ENCODE measurements at places on chromosomes 5 and 9.

- DNase-seq: no peak
These were observed 32.0 kb upstream of the DHFR start for GRCh38 chr5:80686757-80687156.

DNA sequence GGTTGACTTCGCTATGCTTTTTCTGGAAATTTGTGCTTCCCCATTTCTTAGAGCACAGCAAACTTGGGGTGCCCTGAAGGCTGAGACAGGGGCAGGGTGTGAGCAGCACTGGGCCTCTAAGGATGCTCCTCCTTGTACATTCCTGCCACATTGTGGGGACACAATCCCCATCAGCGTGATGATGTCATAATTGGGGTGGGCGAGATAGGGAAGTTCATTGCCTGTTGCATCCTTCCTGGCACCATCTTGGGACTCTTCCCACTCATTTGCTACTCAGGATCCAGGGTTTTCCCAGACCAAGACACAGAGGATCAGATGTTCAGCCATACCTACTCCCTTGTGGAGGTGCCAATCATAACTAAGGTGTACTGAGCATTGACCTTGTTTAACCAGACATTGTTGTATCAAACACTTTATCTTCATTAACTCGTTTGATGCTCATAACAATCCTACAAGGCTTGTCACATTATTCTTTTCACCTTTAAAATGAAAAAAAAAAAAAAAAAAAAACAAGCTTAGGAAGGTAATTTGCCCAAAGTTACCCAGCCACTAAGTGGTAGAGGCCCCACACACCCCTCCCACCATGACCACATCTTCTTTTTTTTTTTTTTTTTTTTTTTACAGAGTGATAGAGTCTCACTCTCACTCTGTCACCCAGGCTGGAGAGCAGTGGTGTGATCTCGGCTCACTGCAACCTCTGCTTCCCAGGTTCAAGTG, 87.6 kb downstream of the UGCG start:
- DNase-seq: no peak

GRCh38 chr9:97555164-97555563, 53.7 kb downstream of the TMOD1 start:
- no peak for DNase-seq

DNA sequence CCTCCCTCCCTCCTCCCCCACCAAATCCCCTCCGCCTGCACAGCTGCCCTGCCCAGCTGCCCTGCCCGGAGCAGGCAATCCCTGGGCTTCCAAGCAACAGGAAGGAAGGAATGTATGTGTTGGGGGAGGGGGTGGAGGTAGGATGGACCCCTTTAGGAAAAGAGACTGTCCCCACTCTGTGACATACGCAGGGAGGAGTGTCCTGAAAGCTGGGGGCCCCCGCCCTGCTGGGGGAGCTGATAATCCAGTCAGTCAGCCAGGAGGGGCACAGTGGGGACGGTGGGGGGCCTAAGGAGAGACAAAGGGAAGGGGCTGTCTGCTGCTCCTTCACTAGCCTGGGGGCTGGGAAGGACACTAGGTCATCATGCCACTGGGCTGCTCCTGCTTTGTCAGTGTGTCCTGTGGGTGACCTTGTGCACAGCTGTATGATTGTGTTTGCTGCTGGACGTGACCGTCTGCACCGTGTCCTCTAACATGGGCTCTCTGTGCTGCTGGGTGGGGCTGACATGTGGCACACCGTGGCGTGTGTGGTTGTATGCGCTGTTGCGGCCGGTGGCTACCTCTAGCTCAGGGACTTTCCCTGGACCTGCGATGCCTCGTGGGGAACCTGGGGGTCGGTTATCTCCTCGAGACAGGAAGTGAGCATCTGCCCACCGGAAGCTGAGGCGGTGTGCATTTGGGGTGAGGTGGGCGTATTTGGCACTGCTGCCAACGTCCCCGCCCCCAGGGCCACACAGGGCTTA, 3.0 kb downstream of the N4BP3 start:
- no peak for DNase-seq

DNA sequence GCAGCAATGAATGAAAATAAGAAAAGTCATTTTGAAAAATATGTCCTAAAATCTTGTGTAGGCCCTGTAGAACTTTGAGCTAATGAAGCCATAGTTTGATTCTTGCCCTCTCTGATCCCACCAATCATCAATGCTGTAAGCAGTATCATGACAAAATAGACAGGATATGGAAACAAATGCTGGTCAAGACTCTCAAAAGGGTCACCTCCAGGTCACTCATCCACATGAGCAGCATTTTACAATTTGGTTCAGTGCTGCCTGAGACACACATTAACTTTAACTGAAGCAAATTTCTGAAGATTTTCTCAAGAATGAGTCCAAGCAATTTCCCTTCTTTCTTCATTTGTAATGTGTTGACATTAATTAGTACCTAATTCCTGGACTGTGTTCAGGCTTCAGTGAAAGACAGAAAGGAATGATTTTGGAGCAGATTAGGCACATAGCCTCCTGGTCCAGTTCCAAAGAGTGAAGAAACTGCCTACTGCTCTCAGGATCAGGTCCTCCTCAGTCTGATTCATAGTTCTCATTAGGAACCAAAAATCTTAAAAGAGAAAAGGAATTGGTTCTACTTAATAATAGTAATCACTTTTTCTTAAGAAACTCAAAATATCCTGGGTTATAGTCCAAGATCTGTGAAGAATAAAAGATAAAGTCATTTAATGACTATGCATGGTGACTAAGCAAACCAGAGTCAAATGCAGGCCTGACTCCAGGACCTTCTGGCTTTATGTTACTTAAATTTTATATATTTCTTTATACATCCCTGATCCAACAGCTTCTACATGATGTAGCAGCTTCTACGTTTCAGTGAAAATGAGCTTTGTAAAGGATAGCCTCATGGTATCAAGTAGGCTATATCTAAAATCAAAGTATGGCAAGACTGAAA, 192.1 kb upstream of the RGMB start:
- no peak for DNase-seq

- DNase-seq: no peak
These were observed 59.8 kb downstream of the MRPS30 start for GRCh38 chr5:44868541-44868940.

DNA sequence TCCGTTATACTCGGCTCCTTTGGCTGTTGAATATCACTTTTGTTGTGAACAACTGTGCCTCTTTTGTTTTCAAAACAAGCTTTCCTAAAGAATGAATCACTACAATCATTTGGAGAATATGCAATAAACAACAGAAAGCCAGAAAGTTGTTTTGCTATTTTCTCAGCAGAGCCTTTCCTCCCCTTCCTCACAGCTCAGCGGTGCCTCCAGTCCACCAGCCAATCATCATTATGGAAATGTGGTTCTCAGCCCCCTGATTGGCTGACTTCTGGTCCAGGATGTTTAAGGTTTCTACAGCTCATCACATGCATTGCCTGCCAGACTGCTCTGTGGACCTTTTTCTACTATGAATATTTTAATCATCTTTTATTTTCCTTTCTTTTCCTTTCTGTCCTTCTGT, 9.1 kb upstream of the ZNF608 start:
- no peak for DNase-seq

GRCh38 chr9:135757356-135757755, 55.4 kb downstream of the KCNT1 start:
- no peak for DNase-seq

- DNase-seq: no peak
These were observed 408.1 kb downstream of the FAM170A start for GRCh38 chr5:120037451-120037850.

GRCh38 chr5:73901455-73901854, 275.5 kb downstream of the ARHGEF28 start:
- no peak for DNase-seq

- no peak for DNase-seq
These were observed 25.5 kb upstream of the SLC25A51 start for GRCh38 chr9:37929441-37929895.

DNA sequence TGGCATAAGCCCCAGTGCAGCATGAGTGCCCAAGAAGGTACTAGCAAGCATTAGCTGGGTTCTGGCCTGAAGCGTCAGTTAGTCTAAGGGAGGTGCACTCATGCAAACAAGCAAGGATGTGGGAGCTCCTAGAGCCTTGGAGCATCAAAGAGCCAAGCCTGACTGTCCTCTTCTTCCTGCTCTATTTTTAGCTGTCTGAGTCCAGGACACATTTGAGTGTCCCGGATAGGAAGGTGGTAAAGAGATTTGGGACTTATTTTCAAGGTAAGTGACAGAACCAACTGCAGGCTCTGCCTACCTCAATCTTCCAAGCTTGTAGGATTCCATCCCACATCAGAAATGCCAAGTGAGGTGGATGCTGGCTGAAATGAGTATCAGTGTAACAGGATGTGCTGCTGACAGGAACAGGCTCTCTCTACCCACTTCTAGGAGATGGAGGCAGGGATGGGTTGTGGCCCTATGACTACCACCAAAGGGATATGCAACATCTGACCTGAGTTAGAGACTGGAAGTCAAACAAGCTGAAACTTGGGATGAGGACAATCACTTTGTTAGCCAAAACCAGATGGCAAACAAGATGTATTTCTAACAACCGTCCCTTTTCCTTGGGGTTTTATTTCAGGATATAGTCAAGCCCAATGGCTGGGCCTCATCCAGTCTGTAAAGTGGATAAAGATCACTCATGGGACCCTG, 15.1 kb downstream of the MACROH2A1 start:
- no peak for DNase-seq

GRCh38 chr5:148828511-148829247, 2.3 kb downstream of the ADRB2 start:
- no peak for DNase-seq

DNA sequence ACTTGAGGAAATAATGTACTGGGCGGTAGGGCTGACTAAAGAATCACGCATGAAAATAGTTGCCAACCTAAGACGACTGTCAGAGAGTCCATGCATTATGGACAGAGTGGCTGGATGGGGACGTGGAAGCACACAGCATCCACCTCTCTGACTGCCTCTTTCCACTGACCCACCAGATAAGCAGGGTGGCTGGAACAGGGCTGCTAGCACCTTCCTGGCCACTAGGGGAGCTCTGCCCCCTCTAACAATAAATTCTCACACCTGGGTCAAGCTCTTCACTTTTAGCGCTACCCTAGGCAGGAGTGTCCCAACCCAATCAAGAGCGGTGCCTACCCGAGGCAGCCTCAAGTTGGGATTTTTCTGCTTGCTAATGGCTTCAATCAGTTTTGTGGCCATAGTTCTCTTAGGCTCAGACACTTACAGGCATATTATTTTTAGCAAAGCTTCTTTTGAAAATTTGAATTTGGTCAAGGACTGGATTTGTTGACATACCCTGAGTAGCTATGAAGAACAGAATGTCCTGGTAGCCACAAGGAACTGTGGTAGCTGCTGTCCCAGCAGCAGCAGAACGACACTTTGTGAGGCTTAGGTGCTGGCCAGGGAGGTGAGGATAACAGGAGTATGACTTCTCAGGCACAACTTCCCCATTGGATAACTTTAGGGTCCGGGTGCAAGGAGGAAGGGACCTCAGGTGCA, 6.9 kb upstream of the TPM2 start:
- DNase-seq: no peak

GRCh38 chr9:20209391-20210340, 412.6 kb downstream of the MLLT3 start:
- no peak for DNase-seq

- DNase-seq: no peak
These were observed 371.1 kb upstream of the ZNF608 start for GRCh38 chr5:125117566-125117965.

Measured in suprapubic skin (tissue), 4 donors.